CD4-positive, alpha-beta T cell treated with Interferon alpha-2 for 1 hour (primary cell): ENCODE measurements at places on chromosomes 7 and 10.

DNA sequence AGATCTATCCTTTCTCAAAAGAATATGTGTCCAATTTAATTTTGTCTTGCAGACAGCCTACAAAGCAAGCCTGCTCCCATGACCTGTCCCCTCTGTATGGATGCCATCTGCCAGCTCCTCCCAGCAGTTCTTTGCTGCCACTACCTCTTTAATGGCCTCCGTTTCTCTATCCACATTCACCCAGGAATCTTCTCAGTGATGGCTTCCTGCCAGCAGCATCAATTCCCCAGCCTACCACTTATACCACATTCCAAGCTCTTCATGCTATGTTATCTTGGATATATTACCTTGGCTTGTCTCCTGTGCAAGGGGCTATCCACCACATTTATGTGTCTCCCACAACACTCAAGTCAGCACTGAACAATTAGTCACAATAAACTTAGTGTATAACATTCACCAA lies 133.2 kb downstream of the VPS50 start:
- DNase-seq: no peak

DNA sequence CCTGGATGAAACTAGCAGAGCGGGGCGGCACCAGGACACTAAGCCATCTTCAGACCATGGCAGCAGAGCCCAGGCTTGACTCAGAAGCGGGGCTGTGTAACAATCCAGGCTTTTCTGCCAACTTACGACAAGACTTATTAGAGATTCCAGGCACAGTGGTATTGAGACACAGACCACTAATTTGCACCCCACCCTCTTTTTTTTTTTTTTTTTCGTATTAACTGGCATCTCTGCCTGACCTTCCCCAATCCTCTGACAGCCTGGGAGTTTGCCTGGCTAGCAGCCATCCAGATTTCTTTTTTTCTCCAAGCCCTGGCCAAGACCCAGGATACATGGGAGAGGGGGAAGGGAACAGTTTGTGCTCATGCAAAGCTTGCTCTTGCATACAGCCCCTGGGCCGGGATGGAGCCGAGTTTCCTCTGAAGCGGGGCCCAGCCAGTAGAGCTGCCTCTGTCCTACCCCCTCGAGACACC lies 182.4 kb downstream of the PLXNA4 start:
- DNase-seq: no peak

GRCh38 chr7:21916629-21917028 lies 29.1 kb downstream of the CDCA7L start:
- no peak for DNase-seq

DNA sequence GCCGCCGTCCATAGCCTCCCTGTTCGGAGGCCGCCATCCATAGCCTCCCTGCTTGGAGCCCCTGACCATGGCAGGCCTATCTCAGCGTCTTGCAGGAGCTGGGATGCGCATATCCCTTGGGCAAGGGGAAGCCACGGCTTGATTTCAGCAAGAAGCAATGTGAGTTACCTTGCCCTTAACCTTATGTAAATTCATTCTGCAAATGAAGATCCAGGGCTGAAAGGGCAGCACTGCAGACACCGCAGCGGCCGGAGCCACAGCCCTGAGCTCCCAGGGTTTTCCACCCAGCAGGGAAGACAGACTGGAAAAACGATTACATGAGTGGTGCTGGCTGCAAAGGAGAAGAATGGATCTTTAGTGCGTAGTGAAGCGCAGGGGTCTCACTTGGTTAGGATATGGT lies 95.8 kb downstream of the SEC61G start:
- DNase-seq: no peak

GRCh38 chr10:1754506-1755153 lies 17.3 kb upstream of the ADARB2 start:
- DNase-seq: no peak

DNA sequence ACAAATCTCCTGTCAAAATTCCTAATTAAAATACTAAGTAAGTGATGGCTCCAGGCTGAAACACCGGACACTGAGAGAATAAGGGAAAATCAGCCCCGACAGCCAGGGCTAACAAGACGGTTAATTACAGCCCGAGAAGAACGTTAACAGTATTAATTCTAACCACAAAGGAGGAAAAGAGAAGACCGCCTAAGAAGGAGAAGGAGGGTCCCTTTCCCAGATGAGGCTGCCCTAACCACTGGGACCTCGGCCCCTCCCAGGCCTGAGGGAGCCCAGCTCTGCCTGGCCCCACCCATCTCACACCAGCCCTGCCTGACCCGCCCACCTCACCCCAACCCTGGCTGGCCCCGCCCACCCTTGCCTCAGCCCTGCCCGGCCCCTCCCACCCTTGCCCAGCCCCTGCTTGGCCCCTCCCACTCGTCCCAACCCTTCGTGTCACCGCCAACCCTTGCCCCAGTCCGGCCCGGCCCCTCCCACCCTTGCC lies 51.3 kb downstream of the PWWP2B start:
- DNase-seq: peak; percentile 79

DNA sequence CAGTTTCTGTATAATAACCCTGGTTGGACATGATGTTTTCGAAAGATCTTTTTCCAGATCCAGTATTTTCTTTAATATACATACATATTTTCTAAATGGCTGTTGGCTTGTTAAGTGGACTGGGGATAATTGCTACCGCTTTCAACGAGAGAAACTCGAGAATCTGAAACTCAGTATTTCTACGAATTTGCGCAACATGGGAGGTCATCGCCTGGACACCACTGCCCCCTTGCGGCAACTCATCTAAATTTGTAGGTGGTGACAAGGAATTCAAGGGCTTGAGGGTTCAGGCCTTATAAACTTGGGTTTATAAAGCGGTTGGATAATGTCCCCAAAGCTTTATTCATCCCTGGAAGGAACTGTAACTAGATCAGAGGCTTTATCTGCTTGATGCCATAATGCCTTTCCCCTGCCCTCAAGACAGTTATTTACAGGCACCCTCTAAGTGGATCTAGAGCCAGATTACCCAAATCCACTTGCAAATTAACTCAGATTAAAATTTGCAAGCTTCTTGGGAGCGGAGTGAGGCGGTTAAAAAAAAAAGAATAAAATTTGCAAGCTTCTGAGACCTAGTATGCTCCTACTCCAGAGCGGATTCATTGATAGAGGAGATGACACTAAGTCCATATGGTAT lies 21.3 kb upstream of the KCNK18 start:
- DNase-seq: peak; percentile 72

GRCh38 chr10:33478675-33479125 lies 144.2 kb upstream of the NRP1 start:
- no peak for DNase-seq

DNA sequence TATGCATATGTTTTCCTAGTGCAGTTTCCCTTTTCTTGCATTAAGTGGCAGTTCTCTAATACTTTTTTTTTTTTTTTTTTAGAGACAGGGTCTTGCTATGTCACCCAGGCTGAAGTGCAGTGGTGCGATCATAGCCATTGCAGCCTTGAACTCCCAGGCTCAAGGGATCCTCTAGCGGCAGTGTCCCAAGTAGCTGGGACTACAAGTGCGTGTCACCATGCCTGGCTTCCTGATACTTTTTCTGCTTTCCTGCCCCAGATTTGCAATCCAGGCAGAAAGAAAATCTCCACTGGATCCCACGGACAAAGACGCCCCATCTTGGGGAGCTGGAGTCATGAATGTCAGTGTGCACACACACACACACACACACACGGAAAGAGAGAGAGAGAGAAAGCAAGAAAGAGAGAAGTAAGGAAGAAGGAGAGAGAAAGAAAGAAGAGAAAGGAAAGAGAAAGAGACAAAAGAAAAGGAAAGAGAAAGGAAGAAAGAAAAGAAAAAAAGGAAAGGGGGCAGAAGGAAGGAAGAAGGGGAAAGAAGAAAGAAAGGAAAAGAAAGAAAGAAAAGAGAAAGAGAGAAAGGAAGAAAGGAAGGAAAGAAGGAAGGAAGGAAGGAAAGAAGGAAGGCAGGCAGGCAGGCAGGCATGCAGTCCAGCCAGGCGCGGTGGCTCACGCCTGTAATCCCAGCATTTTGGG lies 37.5 kb upstream of the OCM2 start:
- no peak for DNase-seq

GRCh38 chr7:23523486-23524075 lies 8.2 kb downstream of the TRA2A start:
- no peak for DNase-seq

- DNase-seq: no peak
Observed at GRCh38 chr10:123021517-123021916, 12.7 kb downstream of the ACADSB start.

DNA sequence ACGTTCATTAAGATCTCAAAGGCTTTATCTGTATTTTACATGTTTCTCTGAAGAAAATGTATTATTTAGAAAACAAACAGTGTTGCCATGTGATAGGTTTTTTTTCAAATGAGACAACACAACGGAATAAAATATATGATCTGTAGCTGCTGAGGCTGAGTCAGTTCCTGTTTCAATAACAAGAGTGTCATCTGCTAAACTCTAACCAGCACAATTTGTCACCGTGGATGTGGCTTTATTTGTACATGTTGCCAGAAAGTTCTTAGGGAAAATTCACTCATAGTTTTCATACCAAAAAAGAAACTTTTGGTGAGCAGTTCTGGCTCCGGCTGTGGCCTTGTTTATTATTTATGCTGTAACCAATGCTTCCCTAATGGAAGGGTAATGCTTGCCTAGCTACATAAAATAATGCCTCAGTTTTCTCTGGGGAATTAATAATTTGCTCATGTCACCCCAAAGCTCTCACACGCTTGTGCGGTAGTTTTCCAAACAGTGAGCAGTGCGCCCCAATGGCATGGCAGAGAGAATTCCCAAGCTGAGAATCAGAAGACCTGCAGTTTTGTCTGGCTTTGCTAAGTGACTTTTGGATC lies 20.3 kb upstream of the KLF6 start:
- DNase-seq: peak; percentile 95

- no peak for DNase-seq
Observed at GRCh38 chr7:143250822-143251221, 12.4 kb upstream of the GSTK1 start.

DNA sequence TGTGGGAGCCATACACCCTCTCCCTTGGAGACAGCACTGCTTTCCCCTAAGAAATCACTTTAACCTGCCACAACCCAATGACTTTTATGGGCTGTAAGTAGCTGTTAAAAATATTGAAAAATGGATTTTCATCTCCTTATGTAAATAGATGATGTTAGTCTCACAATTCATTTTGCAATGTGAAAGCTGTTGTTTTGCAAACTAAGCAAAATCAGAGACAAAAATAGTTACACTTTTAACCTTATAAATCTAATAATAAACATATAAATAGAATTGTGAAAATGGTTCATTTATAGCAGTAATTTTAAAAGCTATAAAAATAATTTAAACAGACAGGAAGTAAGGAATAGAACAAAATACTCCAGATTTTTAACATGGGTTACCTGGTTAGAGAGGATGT lies 268.8 kb upstream of the MAGI2 start:
- DNase-seq: no peak

- DNase-seq: peak; percentile 15
Observed at GRCh38 chr10:58335306-58336005, 650 bp downstream of the UBE2D1 start.

DNA sequence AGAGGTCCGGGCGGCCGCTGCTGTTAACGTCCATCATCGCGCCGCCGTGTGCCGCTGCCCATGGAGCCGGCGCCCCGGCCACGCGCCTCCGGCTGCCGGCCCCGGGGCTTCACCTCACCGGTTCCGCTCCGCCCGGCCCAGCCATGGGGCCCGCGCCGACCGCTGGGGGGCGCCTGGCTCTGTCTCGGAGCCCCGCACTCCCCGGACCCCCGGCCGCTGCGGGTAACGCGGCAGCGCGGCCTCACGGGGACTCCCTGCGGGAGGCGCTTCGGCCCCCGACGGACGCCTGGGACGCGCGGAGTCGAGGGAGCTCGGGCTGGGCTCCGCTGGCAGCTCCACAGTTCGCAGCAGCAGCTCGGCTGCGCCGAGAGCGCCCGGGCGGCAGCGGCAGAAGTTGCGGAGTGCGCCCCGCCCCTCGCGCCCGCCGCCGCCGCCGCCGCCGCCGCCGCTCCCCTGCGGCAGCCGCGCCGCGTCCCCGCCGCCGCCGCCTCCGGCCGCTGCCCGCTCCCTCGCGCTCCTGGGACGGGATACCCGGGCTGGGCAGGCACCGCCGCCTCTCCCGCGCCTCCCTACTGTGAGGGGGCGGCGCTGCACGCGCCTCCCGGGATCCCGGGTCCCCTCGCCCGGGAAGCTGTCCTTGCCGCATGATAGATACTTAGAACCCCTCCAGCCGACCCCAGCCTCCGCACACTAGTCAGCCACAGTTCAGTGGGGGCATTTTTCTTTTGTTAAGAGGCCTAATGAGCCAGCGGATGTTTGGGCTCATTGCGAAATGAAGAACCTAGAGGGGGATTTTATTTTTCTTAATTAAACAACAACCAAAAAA lies at the start of gene HTR7:
Gene HTR7 (minus strand): TSS at position 405 of the 826 bp plus-strand sequence. CDS start 368 bp downstream, at position 37.
- DNase-seq: peak; percentile 56

- no peak for DNase-seq
Observed at GRCh38 chr7:39187130-39187529, 209.4 kb downstream of the POU6F2 start.

DNA sequence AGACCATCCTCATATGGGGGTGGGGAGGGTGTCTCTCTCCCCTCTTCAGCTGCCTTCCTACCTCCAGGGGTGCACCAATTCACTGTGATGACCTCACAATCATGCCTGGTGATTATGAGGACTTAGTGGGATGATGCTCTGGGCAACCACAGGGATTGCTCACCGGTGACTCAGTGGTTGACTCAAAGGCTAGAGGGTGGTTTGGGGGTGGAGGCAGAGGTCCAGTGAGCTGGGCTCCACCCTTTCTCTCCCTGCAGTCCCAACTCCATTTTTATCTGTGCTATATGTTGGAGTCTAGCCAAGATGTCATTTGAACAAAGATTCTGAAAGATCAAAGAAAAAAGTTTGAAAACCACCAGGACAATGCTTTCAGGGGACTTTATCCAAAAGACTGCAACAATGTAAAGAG lies 286.9 kb downstream of the KCNMA1 start:
- DNase-seq: no peak

DNA sequence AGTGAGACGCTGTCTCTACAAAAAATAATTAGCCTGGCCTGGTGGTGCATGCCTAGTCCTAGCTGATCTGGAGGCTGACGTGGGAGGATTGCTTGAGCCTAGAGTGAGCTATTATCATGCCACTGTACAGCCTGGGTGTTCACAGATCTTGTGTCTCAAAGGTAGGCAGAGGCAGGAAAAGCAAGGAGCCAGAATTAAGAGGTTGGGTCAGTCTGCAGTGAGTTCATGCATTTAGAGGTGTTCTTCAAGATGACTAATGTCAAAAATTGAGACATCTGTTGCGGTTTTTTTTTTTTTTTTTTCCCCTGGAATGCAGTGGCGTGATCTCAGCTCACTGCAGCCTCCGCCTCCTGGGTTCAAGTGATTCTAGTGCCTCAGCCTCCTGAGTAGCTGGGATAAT lies 5.4 kb downstream of the PPIA start:
- no peak for DNase-seq

DNA sequence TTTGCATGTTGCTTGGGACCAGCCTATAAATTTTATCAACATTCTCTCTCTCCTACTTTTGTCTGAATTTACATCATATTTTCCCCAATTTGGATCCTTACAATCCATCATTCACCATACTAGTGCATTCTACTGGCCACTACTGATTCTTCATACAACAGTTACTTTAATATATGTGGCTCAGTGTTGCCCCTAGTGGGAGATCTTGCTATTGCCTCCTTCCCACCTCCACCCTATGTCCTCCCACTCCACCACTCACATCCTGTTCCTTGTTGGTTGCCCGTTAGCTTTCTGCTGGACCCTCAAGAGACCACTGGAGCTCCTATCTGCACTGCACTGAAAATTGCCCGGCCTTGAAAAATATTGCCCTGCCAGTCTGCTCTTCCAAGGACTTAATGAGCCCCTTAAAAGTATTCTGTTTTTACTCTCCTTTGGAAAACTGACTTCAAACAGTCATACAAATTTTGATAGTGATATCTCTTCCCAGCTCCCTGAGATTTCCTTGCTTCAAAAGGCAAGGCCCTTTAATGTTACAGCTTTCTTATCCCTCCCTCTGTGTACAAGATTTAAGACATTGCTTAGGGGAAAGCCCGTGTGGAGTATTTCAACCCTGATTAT lies 243.2 kb upstream of the TMEM229A start:
- no peak for DNase-seq
